ENCODE measurements at places on chromosomes 12 and 14.

DNA sequence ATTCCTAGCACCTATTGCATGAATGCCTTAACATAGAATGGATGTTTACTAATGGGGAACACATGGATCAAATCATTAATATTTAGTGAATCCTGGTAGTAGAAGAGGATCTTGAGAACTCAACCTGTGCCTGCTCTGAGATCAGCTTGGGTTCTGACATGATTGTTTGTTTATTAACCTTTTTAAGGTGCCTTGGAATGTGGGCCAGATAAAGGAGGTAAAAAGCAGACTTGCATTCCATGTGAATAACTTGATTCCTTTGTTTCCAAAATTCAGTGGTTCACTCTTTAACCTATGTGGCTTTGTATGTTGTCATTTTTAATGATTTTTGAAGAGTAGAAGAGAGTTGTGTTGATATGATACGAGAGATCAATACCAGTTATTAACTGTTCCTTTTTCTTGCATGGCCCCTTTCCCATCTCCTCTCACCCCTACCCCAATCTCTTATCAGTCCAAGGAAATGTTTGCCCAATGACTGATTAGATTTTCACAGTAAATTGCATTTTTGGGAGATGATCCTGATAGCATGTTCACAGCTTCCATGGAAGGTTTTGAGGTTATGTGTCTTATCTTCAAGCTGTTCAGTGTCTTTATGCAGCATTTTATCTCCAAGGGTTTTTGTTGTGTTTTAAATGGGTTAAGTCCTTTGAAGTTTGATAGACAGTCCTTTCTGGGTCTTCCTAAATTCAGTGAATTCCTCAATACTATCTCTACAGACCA, 193.7 kb upstream of the FRMD6 start:
- DNase-seq, result no peak

GRCh38 chr14:100654814-100655740, 67.9 kb upstream of the BEGAIN start:
- no peak for DNase-seq

DNA sequence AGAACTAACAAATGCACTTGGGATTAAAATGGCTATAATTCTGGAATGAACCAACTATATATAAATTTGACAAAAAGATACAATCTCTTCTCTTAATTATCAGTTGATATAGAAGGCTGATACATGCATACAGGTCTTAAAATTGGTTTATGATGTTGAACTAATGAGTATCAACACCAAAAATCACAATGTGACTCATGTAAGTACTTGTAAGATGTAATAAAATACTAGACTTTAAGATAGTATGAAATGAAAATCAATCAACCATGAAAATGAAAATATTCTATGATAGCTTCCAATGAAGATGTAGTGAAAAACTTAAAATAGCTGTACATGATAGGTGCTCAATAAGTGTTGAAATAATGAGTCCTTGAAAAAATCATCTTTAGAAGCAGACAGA, 116.6 kb upstream of the SOX5 start:
- DNase-seq, result no peak

GRCh38 chr12:14410841-14411569, 45.5 kb downstream of the ATF7IP start:
- no peak for DNase-seq

DNA sequence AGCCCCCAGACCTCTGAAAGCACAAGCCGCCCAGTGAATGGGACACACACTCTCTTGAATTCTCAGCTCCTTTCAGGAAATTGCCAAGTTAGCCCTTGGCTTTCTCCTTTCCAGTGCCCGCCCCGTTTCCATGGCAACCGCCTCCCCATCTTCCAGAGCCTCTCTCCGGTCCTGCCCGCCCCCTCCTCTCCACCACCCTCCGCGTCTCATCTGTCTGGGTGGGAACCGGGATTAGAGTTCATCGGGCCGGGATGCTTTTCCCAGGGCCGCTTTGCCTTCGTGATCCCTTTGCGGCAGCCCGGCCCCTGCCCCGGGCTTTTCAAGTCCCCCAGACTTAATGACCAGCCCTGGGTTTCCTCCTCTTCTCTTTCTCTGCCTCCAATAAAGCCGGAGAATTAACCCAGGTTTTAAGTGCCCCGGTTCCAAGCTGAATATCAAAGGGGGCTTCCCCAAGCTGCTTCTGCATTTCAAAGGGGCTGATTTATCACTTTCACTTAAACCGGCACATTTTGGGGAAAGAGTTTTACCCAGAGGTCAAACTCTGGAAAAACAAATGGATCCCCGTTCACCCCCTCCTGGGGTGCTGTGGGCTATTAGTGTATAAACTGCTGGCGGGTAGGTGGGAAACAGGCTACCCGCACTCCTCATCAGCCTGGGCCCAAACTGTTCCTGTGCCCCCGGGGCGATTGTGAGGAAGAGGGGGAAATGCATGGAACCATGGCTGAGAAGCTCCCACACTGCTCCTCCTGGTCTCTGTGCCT, 101.7 kb downstream of the ZFP36L1 start:
- no peak for DNase-seq

- no peak for DNase-seq
These were observed 4.3 kb downstream of the PAX9 start for GRCh38 chr14:36665887-36666415.

DNA sequence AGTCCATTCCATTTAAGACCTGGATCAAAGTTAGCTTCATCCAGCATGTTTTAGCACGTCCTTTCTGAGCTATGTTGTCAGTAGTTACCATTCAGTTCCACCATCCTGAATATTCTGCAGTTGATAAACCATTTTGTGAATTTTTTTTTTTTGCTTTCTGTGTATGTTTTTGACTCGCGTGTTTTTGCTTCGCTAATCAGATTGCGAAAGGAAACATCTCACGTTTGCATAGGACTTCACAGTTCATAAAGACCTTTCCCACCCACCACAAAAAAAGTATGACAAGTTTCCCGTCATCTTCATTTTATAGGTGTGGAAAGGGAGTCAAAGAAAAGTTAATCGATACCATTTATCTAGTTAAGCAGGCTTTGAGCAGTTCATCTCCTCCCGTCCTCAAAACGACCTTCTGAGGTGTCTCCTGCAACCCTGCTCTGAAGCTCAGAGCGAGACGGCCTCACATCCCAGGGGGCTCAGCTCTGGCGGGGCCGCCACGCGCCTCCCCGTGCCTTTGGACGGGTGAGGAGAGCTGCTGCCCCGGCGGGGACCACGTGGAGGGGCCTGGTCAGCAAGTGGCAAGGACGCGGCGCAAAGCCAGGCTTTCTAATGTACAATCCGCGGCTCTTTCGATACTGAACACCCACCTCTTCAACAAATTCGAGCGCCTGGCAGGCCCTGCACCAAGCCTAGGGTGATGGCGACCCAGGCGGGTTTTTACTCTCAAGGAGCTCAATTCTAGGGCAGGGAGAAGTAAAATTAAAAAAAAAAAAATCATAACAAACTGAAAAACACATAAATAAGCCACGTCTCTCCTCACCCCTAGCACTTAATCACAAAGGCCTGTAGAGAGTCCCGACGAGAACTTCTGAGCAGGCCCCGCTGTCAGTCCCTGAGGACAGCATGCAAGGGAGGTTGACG, 988 bp upstream of the TMEM263 start:
- DNase-seq, result no peak

GRCh38 chr12:16583969-16584745, 21.8 kb downstream of the LMO3 start:
- DNase-seq, result no peak

- DNase-seq, result no peak
These were observed 1.7 kb upstream of the LIN7A start for GRCh38 chr12:80939231-80939950.

GRCh38 chr14:90703841-90704737, 112.1 kb downstream of the TTC7B start:
- no peak for DNase-seq

DNA sequence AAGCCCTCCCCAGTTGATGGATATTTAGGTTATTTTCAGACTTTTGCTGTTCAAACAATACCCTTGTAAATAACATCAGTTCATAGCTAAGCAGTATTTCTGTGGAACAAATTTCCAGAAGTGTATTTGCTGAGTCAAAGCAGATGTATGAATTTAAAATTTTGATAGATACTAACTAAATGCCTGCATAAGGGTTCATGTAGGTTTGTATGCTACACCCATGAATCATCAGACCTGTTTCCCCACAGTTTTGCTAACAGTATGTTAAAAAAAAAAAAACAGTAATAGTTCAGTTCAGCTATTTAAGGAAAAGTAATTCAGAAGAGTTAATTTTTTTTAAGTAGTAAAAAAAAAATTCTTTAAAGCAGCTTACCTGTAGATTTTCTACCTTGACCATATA, 236.1 kb upstream of the DIO2 start:
- DNase-seq, result no peak

- no peak for DNase-seq
These were observed 8.8 kb upstream of the ASPG start for GRCh38 chr14:104076743-104077142.

Data from stimulated activated CD8-positive, alpha-beta memory T cell treated with anti-CD3 and anti-CD28 coated beads, Interleukin-2, amount 100 ng/mL, for 1 hour (primary cell).